ENCODE measurements at places on chromosomes 2 and 18.

DNA sequence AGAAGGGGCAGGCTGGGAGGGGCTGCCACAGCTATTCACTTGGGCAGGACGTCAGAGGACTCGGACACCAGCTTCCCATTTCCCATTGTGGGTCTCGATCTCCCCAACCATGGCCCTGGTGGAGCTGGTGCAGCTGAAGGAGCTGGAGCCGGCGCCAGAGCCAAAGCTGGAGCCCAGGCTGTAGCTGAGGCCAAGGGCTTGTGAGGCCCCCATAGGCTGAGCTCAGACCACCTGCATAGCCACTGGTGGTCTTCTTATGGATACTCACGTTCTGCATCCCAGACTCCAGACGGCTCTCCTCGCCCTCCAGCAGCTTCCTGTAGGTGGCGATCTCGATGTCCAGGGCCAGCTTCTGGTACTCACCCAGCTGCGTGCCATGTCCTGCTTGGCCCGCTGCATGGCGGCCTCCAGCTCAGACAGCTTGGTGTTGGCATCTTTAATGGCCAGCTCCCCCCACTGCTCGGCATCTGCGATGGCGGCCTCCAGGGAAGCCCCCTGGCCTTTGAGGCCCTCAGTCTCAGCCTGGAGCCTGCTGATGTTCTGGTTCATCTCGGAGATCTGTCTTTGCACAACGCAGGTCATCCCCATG lies 6.0 kb upstream of the CDK5R2 start:
- no peak for DNase-seq

DNA sequence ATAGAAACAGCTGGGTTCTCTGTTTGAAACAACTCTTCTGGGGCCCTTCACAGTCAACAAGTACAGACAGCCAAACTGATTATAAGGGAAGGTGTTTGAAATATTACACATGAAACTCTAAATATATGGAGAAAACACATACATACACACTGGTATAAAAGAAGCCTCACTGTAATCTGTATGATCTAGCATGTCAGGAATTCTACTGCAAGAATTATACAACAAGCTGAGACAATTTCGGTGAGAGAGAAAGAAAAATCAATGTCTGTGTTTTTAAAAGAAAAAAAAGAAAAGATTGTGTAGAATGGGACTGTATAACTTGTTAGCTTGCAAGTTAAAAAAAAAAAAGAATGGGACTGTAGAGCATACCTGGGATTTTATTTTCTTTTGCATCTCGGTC lies 26.3 kb downstream of the IRS1 start:
- no peak for DNase-seq

DNA sequence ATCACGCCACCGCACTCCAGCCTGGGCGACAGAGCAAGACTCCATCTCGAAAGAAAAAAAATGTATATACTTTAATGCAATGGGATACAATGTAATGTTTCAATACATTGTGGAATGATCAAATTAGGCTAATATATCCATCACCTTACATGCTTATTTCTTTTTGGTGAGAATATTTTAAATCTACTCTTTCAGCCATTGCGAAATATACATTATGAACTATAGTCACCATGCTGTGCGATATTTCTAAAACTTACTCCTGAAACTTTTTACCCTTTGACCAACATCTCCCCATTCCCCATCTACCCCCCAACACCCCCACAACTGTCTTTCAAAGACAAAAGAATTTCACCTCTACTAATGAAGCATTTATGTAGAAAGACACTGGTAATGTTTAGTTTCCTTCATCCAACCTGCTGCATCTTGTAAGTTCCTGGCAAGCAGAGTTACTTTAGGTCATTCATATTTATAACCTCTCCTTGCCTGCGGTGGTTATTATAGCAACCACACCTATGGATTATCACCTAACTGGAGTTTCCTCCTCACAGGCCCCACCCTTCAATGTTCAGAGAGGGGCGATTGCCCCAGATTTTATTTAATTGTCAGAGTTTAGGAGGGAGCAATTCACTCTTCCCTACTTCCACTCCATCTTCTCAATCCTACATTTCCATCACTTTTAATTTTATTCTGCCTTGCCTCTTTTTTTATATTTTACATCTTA lies 1.2 kb upstream of the ME2 start:
- DNase-seq, result no peak

DNA sequence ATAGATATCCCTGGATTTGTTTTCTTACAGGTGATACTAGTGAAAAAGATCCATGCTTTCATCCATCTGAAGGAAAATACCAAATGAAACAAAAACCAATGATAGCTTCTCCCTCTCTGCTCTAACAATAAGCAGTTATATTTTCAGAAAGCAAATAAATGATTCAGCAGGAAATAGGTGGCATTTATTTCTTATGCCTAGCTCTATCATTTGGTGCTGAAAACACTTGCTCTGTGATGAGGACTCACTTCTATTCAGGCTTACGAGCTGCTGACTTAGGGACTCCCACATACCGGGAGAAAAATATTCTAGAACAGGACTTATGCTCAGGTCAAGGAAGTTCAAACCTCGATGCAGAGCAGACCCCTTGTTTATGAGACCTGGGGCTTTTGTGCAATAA lies 142.6 kb downstream of the SETBP1 start:
- DNase-seq, result no peak

DNA sequence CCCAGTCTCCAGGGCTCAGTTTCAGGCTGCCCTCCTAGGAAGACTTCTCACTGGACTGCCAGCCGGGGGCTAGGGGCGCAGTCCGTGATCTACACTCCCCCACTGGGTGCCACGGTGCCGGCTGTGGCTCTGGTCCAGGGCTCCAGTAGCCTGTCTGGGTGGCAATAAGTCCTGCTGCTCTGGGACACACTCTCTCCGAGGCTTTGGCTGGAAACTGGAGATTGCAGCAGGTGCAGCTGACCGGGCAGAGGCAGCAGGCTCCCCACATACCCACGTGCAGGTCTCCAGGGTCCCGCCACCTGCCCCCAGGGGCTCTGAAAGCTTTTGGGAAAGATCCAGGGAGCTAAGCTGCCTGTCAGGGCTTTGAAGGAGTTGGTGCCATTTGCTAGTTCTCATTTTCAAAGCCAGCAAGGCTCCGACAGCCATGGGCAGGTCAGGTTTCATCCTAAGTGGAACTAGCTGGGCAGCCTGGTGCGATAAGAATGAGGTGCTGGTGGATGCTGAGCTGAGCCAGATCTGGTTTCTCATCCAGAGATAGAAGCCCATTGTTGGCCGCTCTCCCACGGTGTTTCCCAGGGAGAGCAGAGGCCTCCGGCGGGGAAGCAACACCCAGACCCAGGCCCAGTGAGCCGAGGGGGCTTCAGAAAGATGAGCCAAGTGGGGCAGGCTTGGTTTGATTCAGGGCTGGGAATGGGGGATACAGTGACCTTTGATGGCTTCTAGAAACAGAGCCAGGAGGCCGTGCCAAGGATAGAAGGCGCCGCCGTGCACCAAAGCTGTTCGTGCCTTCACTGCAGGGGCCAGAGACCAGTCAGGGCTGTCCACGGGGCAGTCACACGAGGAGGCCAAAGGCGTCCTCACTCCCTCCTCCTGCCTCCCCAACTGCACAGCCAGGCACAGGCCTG lies 141.7 kb upstream of the GPC1 start:
- no peak for DNase-seq

DNA sequence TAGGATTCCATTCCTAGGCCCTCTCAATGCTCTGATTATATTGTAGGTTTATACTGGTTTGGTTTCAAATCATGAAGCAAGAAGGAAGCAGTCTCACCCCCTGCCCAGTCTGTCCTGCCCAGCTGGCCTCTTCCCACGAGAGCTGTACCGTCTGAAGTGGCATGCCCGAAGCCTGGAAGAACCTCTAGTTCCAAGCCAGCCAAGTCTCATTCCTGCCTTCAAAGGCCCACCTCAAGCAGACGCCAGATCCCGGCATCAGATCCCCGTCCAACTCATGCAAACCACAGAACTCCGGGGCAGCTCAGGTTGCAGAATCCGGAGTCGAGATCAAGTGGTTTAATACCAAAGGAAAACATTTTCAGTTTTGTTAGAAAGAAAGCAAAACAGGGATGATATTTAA lies 234.4 kb downstream of the LPIN1 start:
- no peak for DNase-seq

- DNase-seq, result no peak
Measured at GRCh38 chr18:5380586-5380985, 85.1 kb upstream of the ZBTB14 start.

- DNase-seq, result no peak
Measured at GRCh38 chr2:120662746-120663145, 72.9 kb upstream of the GLI2 start.

- DNase-seq, result no peak
Measured at GRCh38 chr2:16649353-16650286, 16.0 kb downstream of the CYRIA start.

- no peak for DNase-seq
Measured at GRCh38 chr2:134119117-134119712, 134.7 kb upstream of the MGAT5 start.
